ENCODE measurements at places on chromosomes 6 and 20. TPM values are rescaled to one million over a fixed set of nuclear protein-coding genes. Genes with fewer than 3 reads are reported as not detected.

DNA sequence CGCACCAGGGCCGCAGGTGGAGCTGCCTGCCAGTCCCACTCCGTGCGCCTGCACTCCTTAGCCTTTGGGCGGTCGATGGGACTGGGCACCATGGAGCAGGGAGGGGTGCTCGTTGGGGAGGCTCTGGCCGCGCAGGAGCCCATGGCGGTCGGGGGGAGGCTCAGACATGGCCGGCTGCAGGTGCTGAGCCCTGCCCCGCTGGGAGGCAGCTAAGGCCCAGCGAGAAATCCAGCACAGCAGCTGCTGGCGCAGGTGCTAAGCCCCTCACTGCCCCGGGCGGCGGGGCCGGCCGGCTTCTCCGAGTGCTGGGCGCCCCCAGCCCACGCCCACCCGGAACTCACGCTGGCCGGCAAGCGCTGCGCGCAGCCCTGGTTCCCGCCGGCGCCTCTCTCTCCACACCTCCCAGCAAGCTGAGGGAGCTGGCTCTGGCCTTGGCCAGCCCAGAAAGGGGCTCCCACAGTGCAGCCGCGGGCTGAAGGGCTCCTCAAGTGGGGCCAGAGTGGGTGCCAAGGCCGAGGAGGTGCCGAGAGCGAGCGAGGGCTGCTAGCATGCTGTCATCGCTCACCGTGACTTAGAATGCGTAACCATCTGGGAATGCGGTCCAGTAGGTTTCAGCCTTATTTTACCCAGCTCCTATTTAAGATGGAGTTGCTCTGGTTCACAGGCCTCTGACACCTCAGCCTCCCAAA is 77.3 kb downstream of the C6orf52 start:
- no peak overlapping the region for H3K27ac ChIP-seq
- H3K4me1 ChIP-seq = no peaks in the 10 kb centered on the region
- H3K4me3 ChIP-seq = no peak overlapping the region
- H3K36me3 ChIP-seq = peaks cover 10% of the 10 kb centered on the region
- no peaks in the 10 kb centered on the region for H3K27me3 ChIP-seq

- peaks cover 36% of the 10 kb centered on the region for H3K4me1 ChIP-seq
- peak overlapping the region; percentile 54 for H3K27ac ChIP-seq
- no peaks in the 10 kb centered on the region for H3K27me3 ChIP-seq
- peaks cover 35% of the 10 kb centered on the region for H3K36me3 ChIP-seq
Observed at GRCh38 chr6:30730601-30731435, 10.7 kb downstream of the TUBB start.

GRCh38 chr6:111982681-111983080 is 71.2 kb upstream of the CCN6 start:
- no peaks in the 10 kb centered on the region for H3K27me3 ChIP-seq
- no peak overlapping the region for H3K4me3 ChIP-seq
- DNase-seq = no peak
- no peak overlapping the region for H3K27ac ChIP-seq
- peaks cover 55% of the 10 kb centered on the region for H3K4me1 ChIP-seq
- peaks cover 2% of the 10 kb centered on the region for H3K36me3 ChIP-seq

- DNase-seq = no peak
- H3K27ac ChIP-seq = no peak overlapping the region
- no peak overlapping the region for H3K4me3 ChIP-seq
- H3K36me3 ChIP-seq = no peaks in the 10 kb centered on the region
- H3K4me1 ChIP-seq = peaks cover 15% of the 10 kb centered on the region
Observed at GRCh38 chr6:156651486-156651885, 125.7 kb upstream of the ARID1B start.

- DNase-seq = no peak
- no peak overlapping the region for H3K27ac ChIP-seq
- H3K4me3 ChIP-seq = no peak overlapping the region
- no peaks in the 10 kb centered on the region for H3K4me1 ChIP-seq
- no peaks in the 10 kb centered on the region for H3K36me3 ChIP-seq
Observed at GRCh38 chr6:133757335-133757734, 131.6 kb upstream of the TCF21 start.

DNA sequence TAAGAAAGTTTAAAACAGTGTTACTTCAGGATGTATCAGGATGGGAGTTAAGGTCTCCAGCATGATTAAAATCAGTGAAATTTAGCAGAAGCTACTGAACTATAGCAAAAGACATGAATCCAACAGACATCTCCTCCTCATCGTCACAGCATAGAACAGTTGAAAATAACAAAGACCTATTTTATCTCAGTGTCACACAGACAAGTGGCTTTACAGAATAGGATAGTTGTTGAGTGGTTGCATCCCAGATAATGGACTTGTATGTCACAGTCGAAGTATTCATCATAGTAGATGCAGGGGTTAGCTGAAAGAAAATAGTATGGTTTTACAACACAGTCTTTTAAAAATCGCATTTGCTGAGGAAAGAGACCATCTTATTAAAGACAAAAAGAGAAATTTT is 31.2 kb downstream of the CRISP1 start:
- no peaks in the 10 kb centered on the region for H3K27me3 ChIP-seq
- H3K4me3 ChIP-seq = no peak overlapping the region
- DNase-seq = no peak
- H3K4me1 ChIP-seq = no peaks in the 10 kb centered on the region
- no peak overlapping the region for H3K27ac ChIP-seq

DNA sequence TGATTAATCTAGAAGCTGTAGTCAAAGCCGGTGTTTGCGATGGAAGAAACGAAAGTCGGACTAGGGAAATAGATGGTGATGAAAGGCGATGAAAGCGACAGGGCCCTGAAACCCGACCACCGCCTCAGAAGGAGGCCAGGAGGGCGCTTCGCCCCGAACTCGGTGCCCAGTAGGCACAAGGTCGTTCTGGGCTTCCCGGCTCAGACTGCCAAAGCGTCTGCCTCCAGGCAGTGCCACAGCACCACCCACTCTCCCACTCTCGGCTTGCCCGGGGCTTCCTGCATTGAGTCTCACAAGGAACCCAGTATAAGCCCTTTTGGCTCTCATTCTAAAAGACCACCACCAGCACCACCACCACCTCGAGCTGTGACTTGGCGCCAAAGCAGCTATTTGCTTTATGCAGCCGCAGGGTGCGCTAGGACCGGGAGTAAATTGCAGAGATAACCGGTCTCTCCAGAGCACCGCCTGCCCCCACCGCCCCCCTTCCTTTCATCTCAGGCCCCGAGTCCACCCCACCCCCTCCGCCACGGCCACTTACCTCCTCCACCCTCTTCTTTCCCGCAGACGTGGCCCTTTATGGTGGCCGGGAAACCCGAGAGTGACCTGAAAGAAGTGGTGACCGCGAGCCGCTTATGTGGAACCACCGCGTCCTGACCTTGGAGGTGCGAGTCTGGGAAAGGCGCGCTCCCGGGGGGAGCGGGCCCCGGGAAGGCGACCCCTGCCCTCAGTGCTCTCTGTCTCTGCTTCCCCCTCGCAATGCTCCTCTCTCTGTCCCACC is 2.4 kb downstream of the TCF21 start:
- peak overlapping the region; percentile 67 for H3K4me3 ChIP-seq
- no peak overlapping the region for H3K27ac ChIP-seq
- DNase-seq = peak; percentile 15

DNA sequence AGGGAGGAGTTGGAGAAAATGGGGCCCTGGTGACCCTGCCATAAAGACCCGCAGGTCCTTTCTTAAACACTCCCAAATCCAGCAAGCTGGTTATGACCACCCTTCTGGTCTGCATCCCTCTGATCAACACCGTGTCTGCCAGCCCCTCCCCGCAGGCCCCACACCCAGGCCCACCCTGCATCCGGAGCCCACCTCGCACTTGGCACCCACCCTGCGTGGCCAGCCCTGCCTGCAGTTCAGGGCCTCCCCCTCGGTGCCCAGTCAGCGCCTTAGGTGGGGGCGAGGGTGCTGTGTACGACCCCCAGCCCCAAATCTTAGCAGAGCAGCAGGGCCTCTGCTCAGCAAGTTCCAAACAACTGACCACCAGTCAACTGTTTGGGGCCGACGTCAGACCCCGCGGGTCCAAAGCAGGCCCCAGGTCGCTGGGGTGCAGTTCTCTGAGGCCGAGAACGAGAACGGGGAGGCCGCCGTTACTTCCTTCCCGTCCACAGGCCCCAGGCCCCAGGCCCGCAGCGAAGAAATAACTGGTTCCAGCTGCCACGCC is 1.2 kb downstream of the ACSS1 start:
- H3K36me3 ChIP-seq = no peaks in the 10 kb centered on the region
- no peaks in the 10 kb centered on the region for H3K27me3 ChIP-seq
- no peak for DNase-seq
- peak overlapping the region; percentile 79 for H3K27ac ChIP-seq
- H3K4me3 ChIP-seq = peak overlapping the region; percentile 79
- H3K4me1 ChIP-seq = peaks cover 50% of the 10 kb centered on the region

DNA sequence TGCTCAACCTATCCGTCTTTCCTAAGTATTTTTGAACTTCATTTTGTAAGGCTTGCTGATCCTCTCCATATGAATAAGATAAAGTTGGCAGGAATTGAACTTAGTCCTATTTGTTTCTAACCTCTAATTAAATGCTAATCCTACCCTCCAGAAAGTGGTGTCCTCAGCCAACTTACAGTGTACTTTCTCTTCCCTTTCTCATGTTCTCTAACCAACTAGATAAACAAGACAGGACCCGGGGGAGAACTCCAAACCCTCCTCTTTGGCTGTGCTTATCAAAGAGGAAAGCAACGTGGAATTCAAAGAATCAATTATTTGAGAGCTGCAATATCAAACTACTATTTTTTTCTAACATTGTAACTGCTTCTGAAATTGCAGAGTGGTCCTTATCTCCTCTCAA is 56.5 kb upstream of the NRSN1 start:
- peaks cover 3% of the 10 kb centered on the region for H3K27me3 ChIP-seq
- H3K27ac ChIP-seq = no peak overlapping the region
- DNase-seq = no peak

DNA sequence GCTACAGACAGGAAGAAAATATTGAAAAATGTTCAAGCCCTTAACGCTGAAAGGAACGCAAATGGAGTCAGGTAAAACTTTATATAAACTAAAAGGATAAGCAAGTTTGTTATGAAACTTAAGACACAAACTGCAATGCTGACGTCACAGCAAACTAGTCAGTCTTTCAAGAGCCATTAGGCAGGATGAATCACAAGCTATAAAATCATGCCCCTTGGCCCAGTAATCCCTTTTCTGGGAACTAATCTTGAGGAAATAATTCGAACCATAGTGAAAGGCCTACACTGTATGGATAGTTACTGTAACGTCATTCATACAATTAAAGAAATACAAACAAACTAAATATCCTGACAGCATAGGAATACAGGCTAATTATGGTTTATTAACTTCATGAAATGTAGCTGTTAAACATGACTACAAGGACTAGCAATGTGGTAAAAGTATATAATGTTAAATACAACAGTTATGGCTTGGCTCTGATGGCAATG is 42.7 kb upstream of the HINT3 start:
- H3K4me1 ChIP-seq = peaks cover 36% of the 10 kb centered on the region
- H3K4me3 ChIP-seq = no peak overlapping the region

GRCh38 chr6:55676736-55677135 is 97.7 kb upstream of the HMGCLL1 start:
- H3K36me3 ChIP-seq = no peaks in the 10 kb centered on the region
- H3K27ac ChIP-seq = no peak overlapping the region
- no peak for DNase-seq
- H3K4me3 ChIP-seq = no peak overlapping the region

- no peaks in the 10 kb centered on the region for H3K36me3 ChIP-seq
- no peaks in the 10 kb centered on the region for H3K4me1 ChIP-seq
- H3K4me3 ChIP-seq = no peak overlapping the region
- DNase-seq = no peak
- no peak overlapping the region for H3K27ac ChIP-seq
Observed at GRCh38 chr20:56788041-56788670, 159.1 kb downstream of the TFAP2C start.

- no peaks in the 10 kb centered on the region for H3K36me3 ChIP-seq
- H3K4me1 ChIP-seq = no peaks in the 10 kb centered on the region
- no peak overlapping the region for H3K4me3 ChIP-seq
- DNase-seq = no peak
- no peaks in the 10 kb centered on the region for H3K27me3 ChIP-seq
- H3K27ac ChIP-seq = no peak overlapping the region
Observed at GRCh38 chr6:75863001-75863400, 114.0 kb downstream of the MYO6 start.

GRCh38 chr6:54291738-54292137 is 16.5 kb upstream of the TINAG start:
- DNase-seq = no peak
- H3K27me3 ChIP-seq = no peaks in the 10 kb centered on the region
- peaks cover 9% of the 10 kb centered on the region for H3K4me1 ChIP-seq

Gene PLCB1
- 2.8 TPM for total RNA-seq

Gene CLDN20
- total RNA-seq = not detected

Gene PPP1R3G
- 0.06 TPM for total RNA-seq

Gene MATN4
- total RNA-seq = 1.1 TPM

Gene COL9A3
- total RNA-seq = 0.35 TPM

Gene WFDC2
- total RNA-seq = 0.98 TPM

Gene MDFI
- not detected for total RNA-seq

Gene NKAPL
- 0.64 TPM for total RNA-seq

Gene SLC22A1
- total RNA-seq = 0.85 TPM

Gene TTK
- 36.0 TPM for total RNA-seq
